ENCODE measurements at places on chromosomes 12 and 14. TPM values are rescaled to one million over a fixed set of nuclear protein-coding genes. Genes with fewer than 3 reads are reported as not detected.

- no peak for DNase-seq
Measured at GRCh38 chr12:123934016-123934620, 38.5 kb downstream of the CCDC92 start.

DNA sequence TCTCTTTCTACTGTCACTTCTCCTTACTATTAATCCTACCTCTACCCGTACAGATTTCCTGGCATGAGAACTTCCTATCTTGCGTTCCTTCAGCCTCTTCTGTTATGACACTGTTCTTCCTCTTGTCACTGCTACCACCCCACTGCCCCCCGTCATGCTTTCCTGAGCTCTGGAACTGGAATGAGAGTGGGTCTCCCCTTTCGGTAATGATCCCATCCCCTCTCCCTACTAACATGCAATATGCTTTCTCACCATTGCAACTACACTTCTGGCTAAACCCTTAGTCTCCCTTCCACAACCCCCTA, 4.9 kb upstream of the AP1G2 start:
- no peak for DNase-seq

GRCh38 chr12:106760184-106760531, 14.3 kb upstream of the RIC8B start:
- no peak for DNase-seq

DNA sequence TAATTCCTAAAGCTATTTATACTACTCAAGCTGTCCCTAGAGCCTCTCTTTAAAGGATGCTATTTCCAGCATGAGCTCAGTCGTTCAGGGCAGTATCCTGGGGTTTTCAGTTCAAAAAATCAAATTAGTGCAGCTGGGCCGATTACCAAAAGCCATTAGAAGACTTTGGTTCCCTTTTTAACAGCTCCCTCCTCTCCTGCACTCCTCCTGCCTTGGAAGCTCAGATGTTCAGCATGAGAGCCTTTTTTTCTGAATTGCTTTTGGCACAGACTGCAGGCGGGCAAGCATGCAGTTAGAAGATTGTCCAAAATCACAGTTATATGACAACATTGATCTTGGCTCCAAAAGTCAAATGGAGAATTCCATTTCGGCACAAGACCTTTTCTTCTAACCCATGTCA, 179.6 kb downstream of the SLC35F4 start:
- DNase-seq: no peak

The RASSF3 gene
- 20.7 TPM for total RNA-seq
